ENCODE measurements at places on chromosomes 2 and 18. TPM values are rescaled to one million over a fixed set of nuclear protein-coding genes. Genes with fewer than 3 reads are reported as not detected.

The EVA1A gene
- total RNA-seq, result not detected

The GPBAR1 gene
- not detected for total RNA-seq

The SLC9A4 gene
- not detected for total RNA-seq

The SP3 gene
- 86.3 TPM for total RNA-seq

The CACNB4 gene
- 0.20 TPM for total RNA-seq

The STPG4 gene
- not detected for total RNA-seq

The ALLC gene
- not detected for total RNA-seq

The ADD2 gene
- total RNA-seq, result 29.8 TPM

The UGT1A7 gene
- total RNA-seq, result not detected

The NTSR2 gene
- not detected for total RNA-seq

The UGT1A9 gene
- total RNA-seq, result not detected

The MAL gene
- not detected for total RNA-seq

The APOB gene
- not detected for total RNA-seq

The OTOS gene
- total RNA-seq, result not detected

The OSR1 gene
- 5.1 TPM for total RNA-seq

The EFHD1 gene
- total RNA-seq, result not detected
